ENCODE measurements at places on chromosomes 11 and 22.

- DNase-seq: no peak
Measured at GRCh38 chr11:85961930-85962363, 106.8 kb downstream of the CCDC83 start.

- DNase-seq: no peak
Measured at GRCh38 chr22:42608823-42609361, 5.8 kb downstream of the POLDIP3 start.

DNA sequence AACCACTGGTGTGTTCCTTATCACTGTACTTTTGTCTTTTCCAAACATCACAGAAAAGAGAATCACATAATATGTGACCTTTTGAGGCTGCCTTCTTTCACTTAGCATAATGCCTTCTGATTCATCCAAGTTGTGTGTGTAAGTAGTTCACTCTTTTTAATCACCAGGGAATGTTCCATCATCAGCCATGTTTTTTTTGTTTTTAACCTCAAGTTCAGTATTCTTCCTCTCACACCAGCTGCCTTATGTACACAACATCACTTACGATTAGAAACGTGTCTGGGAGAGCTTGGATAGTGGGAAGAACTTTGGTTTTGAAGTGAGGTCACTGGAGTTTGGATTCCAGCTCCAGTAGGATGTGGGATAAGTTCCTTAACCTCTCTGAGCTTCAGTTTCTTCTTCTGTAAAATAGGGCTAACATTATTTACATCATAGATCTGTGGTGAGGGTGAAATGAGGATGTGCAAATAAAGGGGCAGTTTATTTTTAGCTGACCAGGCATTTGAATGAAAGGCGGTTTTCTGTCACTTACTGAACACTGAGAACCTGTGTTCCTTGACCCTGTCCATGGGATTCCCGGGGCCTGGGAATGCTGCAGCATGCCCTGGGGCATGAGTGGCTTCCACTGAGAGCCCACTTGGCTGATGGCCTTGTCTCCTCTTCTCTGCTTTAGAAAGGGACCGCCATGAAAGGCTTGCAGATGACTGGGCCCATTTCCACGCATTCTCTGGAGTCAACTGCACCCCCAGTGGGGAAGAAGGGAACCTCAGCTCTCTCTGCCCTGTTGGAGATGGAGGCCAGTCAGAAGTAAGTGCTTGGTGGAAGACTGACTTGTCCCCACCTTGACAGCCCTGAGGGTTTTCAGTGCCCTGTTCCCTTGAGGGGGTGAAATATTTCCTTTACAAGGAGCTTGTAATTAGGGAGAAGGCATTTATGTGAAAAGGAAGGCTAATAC is 92.6 kb downstream of the DEPDC5 start:
- DNase-seq: no peak

DNA sequence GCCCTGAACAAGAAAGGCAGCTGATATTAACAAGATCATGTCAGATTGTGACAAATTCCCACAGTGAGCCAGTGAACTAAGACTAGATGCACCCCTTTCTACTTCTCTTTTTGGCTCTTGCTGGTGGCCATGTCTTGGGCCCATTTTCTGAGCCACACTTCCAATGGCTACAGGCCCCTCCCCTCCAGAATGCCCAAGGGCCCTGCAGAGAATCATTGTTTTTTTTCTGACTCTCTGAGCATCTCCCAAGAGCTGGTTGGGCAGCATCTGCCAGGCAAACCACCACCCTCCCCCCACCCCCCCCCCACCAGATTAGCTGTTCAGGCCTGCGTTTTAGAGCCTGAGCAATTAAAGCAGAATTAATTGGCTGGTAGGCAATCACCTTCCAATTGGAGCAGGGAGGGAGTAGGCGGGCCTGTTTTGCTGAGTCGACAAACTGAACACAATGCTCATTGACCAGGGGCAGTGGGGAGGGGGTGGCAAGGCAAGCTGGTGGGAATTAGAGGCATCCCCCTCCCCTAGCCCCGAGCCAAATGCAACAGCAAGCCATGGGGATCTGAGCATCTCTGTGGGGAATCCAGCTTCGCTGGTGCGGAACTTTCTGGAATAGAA is 541.4 kb downstream of the MN1 start:
- DNase-seq: no peak

- no peak for DNase-seq
Measured at GRCh38 chr11:1224491-1225385, 1.9 kb downstream of the MUC5B start.

GRCh38 chr11:2386591-2386990 is 9.5 kb downstream of the CD81 start:
- no peak for DNase-seq

GRCh38 chr22:19577422-19577966 is 53.3 kb upstream of the CLDN5 start:
- DNase-seq: no peak

DNA sequence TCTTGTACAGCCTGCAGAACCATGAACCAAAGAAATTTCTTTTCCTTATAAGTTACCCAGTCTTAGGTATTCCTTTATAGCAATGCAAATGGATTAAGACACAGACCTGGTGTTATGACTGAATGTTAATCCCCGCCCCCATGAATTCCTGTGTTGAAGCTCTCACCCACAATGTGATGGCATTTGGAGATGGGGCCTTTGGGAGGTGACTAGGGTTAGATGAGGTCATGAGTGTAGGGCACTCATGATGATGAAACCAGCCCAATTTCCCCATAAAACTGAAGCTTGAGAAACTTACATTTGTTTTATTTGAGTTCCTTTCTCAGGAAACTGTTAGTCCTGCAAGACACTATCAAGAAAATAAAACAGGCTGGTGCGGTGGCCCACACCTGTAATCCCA is 115.8 kb upstream of the THY1 start:
- DNase-seq: no peak

DNA sequence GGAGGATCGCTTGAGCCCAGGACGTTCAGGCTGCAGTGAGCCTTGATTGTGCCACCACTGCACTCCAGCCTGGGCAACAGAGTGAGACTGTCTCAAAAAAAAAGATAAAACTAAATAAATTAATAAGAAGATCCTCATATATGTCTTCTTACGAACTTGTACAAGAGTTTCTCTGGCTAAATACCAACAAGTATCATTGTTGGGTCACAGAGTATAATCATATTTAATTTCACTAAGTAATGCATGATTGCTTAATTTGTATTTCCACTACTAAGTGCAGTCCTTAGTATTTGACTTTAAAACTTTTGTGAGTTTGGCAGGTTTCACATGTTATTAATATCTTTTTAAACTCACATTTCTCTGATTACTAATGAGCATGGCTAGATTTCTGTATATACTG is 60.9 kb downstream of the PACS1 start:
- DNase-seq: no peak

DNA sequence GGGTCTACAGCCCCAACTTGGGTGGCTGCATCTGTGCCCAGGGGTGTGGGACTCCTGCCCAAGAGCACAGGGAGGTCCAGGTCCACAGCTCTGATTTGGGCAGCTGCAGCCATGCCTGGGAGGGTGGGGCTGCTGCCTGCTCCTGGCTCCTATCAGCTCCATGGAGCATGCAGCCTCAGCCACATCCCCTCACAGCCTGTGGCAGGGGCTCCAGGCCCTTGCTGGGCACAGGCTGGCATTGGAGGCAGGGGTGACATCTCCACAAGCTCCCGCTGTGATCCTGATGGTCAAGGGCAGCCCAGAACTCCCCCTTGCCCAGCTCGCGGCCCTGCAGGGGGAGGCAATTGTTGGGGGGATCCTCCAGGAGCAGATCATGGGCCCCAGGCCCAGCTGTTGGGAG is 6.3 kb upstream of the OR56A4 start:
- no peak for DNase-seq

DNA sequence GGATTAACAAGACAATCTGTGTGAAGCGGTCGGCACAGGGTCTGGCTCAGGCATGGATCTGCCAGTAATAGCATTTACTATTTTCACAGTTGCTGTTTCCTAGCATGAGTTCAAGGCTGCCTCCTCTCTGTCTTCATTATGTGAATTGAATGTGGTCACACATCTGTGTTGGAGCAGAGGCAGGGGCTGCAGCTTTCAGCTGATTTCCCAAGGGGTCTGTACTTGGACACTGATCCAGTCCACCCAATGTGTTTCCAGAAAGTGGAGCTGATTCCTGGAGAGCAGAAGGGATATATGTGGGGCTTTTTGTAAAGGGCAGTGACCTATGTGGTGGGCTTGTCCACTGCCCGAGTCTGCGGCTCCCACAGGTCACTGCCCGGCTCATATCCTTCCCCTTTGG is 3.5 kb upstream of the CELSR1 start:
- DNase-seq: no peak

GRCh38 chr11:92362989-92363388 is 138.4 kb downstream of the FAT3 start:
- DNase-seq: no peak

- no peak for DNase-seq
Measured at GRCh38 chr22:36790648-36791047, 14.7 kb upstream of the IFT27 start.
